ENCODE measurements at places on chromosomes 6 and 20.

GRCh38 chr6:12097791-12098190 is 85.7 kb downstream of the HIVEP1 start:
- DNase-seq = no peak

DNA sequence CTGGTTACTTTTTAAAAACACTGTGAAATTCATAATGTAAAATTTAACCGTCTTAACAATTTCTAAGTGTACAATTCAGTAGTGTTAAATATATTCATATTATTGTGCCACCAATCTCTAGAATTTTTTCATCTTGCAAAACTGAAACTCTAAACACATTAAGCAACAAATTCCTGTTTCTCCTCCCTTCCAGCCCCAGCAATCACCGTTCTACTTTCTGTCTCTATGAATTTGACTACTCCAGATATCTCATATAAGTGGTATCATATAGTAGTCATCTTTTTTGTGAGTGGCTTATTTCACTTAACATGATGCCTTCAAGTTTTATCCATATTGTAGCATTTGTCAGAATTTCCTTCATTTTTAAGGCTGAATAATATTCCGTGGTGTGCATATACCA is 44.7 kb downstream of the RSPH3 start:
- DNase-seq = no peak

DNA sequence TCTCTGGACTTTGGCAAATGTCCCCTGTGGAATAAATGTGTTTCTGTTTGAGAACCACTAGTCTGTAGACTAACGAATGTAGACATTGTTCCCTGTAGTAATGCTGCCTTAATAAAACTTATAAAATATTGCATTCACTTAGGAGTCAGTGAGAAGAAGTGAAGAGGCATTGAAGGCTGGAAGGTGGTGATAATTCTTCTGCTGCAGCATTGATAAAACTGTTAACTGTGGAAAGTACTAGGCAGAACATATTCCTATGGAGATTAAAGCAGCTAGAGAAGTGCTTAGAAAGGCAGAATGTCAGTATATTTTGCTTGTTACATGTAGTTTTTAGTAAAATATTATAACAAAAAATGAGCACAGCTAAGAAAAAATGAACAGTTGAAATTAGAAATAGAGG is 4.8 kb downstream of the PGK2 start:
- DNase-seq = no peak

DNA sequence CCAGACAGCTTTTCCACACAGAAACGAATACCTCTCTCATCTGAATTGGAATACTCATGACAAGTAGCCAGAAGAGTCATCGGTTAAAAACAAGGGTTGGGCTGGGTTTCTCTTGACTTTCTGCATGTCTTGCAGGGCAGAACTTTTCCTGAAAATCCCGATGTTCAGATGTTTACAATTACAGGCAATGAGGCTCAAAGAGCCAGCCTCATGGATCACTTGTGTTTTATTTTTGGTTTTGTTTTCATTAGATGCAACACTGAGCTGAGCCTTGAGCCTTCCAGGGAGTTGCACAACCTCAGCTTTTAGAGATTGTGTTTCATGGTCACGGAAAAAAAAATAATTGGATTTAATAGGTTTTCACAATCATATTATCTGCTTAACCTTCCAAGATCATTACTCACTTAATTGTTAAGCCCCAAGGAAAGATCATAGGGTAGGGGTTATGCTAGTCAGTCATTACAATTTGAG is 288.1 kb upstream of the PRDM1 start:
- DNase-seq = no peak

DNA sequence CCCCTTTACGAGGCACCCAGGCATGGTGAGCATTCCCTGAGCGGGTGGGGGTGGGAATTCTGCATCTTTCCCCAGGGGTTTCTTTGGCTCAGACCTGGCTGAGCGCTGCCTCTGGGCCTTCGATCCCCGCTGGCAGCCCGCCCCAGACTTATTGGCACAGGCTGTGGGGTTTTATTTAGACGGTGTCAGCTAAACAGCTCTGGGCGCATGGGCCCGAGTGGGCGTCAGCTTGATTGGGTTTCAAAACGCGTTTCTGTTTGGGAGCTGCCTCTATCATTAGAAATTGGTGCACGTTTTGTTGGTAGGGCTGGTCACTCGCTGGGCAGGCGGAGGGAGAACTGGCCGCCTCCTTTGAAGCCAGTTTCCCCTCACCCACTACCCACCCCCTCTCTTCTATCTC is 21.0 kb downstream of the PMEPA1 start:
- DNase-seq = no peak

All from stimulated activated CD8-positive, alpha-beta memory T cell treated with anti-CD3 and anti-CD28 coated beads, Interleukin-2, amount 100 ng/mL, for 48 hours (primary cell).